Stimulated activated CD8-positive, alpha-beta memory T cell treated with anti-CD3 and anti-CD28 coated beads, Interleukin-4, amount 100 ng/mL, for 1 hour (primary cell): ENCODE measurements at places on chromosomes 4 and X.

- no peak for DNase-seq
Observed at GRCh38 chrX:83186632-83187031, 321.5 kb upstream of the POU3F4 start.

DNA sequence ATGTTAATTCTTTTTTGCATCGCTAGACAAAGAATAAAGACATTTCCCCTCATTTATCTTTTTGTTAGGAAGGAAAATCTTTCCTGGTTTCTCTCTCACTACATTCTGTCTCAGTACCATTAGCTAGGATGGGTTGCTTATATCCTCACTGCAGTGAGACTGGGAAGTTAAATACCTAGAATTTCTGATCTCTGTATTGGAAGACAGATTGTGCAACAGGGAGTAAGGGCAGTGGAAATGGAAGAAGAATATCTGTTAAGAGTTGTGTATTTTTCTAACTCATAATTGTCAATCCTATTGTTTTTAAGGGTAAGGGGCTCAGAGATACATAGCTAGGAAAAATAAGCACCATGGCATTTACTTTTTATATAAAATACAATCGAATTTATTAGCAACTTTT, 19.6 kb downstream of the PTPN13 start:
- DNase-seq: no peak

- no peak for DNase-seq
Observed at GRCh38 chrX:103329991-103330390, at the start of gene TCEAL7. TCEAL7 (plus strand) TSS chrX:103330239; CDS start chrX:103331404, 1,165 bp downstream.

GRCh38 chr4:2341911-2342652, 76.4 kb downstream of the ZFYVE28 start:
- DNase-seq: no peak

DNA sequence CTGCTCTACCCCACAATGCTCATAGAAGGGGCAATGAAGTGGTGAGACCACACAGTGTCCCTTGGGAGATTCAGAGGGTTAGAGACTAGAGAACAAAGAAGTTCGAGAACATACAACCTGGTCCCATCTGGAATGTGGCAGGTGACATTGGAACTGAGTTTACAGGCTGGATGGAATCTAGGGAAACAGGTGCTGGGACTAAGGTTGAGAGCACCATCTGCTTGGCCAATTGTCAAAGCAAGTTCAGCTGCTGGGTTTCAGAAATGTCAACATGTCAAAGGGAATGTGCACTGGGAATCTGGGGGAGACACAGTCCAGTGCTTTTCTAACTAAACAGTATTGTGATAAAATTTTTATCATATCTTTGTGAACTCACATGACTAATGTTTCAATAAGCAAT, 15.9 kb upstream of the FAM13A start:
- no peak for DNase-seq

- DNase-seq: no peak
Observed at GRCh38 chrX:110675886-110676285, 119.7 kb downstream of the CHRDL1 start.

- no peak for DNase-seq
Observed at GRCh38 chrX:22314692-22315091, 42.0 kb downstream of the CBLL2 start.

DNA sequence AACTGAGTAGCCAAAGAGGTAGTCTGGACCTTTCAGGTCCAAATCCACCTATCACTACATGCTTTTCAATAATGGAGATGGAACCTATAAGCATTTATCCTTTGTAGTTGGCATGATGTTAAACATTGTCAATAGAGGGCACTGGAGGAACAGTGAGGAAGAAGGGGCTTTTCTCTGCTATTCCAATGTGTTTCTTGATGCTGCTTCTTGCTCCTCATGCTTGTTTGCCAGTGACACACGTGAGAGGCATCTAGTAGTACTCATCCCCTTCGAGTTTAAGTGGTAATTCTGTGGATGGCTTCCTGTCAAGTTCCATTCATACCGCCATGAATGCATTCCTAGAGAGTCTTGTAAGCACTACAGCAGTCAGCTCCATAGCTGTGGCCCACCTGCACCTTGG, 84.0 kb downstream of the NAA11 start:
- DNase-seq: no peak

- DNase-seq: no peak
Observed at GRCh38 chr4:183284965-183285364, 35.1 kb downstream of the CLDN22 start.

DNA sequence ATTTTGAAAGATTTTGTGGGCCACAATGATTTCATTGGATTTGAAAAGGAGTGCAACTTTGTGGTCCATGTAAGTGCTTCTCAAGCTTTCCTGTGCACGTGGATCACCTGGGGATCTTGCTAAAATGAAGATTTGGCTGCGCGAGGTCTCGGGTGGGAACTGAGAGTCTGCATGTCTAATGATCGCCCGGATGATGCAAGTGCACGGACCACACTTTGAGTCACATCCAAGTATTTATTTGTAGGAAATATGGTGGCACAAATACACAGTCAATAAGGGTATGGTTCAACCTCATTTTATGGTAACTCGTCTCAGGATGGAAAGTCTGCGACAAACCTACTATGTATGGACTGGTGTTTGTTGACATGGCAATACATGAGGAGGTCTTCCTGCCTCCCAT, 899 bp downstream of the BMX start:
- no peak for DNase-seq

GRCh38 chr4:160318567-160319220, 1215.8 kb downstream of the RAPGEF2 start:
- DNase-seq: no peak

GRCh38 chrX:15856222-15856587, 1.6 kb upstream of the AP1S2 start:
- DNase-seq: no peak

- no peak for DNase-seq
Observed at GRCh38 chrX:67734111-67734753, 190.4 kb downstream of the AR start.

GRCh38 chr4:13483136-13483767, 888 bp downstream of the RAB28 start:
- no peak for DNase-seq

GRCh38 chr4:19386786-19387185, 864.9 kb upstream of the SLIT2 start:
- DNase-seq: no peak

- no peak for DNase-seq
Observed at GRCh38 chr4:67714248-67714583, 13.3 kb upstream of the UBA6 start.

DNA sequence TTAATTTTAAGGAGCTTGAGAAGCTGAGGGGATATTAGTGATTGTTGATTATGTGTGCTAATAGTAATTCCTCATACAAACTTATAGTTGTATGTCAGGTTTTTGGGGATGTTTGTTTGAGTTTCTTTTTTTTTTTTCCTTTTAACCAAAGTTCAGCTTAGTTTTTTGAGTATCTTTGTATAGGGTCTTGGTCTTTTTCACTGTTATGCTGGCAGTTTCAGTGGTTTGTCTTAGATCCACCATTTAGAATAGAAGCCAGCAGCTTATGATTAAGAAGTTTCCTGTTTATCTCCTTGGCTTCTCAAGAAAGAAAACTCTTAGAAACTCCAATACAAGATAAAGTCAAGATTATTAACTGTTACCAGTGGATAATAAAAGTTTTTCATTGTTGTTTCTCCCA, 16.1 kb downstream of the CPEB2 start:
- DNase-seq: no peak

GRCh38 chrX:8103655-8104054, 67.4 kb downstream of the VCX2 start:
- no peak for DNase-seq
